Activated naive CD4-positive, alpha-beta T cell (primary cell): ENCODE measurements at places on chromosomes 7 and 10.

- peak; percentile 51 for DNase-seq
Observed at GRCh38 chr7:129218514-129219062, 6.2 kb upstream of the AHCYL2 start.

DNA sequence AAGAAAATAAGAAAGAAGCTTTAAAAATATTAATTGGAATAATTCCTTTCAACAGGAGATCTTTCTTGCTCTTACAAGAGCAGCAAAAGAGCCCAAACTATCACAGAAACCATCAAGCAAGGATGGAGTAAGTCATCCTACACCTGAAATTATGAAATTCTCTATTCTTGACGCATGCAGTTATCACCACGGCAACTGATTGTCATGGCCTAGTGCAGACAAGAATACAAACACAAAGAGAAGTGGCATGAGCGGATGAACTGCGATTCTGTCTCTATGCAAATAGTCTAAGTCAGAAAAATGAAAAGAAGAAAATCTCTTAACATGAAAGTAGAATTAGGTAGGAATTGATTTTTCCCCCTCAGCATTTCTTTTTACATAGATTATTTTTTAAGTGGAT lies 54.8 kb upstream of the SLC35B4 start:
- DNase-seq: no peak

- DNase-seq: no peak
Observed at GRCh38 chr7:65938336-65938895, 43.6 kb downstream of the GUSB start.

DNA sequence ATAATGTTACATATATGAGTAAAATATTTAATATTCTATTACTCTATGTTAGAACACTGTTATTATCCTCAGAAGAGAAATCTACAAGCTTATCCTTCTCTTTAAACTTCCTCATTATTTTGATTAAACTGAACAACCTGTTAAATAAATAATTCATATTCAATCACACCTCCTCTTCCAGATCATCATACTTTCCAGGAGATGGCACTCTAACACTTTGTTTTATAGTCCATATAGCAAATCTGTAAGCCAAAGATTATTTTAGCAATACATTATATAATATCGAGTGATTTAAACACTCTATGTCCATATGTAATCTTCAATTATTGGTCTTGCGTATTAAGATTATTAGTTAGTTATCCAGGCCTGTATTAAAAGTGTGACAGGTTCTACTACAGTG lies 694.1 kb downstream of the ANKRD7 start:
- DNase-seq: no peak

DNA sequence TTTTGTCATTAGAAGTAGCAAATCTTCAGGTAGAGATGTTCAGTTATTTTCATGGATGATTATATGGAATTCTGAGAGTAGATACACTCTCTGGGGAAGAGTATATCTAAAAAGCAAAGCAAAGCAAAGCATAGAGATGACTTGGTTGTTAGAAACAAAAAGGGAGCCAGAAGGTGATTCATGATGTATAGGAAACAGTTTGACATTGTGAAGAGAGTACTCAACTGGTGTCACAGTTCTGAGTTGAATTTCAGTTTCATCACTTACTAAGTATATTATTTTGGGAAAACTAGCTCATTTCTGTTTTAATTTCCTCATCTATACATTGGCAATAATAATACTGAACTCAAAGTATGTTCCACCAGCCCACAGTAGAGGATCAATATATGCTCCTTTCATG lies 86.8 kb downstream of the SEMA3C start:
- DNase-seq: no peak

DNA sequence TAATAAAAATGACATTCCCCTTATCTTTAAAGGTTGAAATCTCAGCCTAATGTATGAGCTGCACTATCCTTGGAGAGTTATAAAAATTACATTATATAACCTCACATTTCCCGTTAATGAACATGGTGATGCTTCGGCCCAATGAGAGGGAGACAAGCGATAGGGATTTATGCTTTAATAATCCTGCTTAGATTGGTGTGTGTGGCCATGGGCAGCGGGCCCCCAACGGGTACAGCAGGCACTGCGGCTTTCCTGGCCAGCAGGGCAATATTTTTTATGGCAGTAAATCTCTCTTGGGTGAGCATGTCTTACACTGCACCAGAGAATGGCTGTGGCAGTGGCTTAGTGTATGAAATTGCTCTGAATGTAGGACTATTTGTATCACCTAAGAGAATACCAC lies 246.3 kb downstream of the GFRA1 start:
- no peak for DNase-seq

GRCh38 chr7:107118109-107118900 lies 50.5 kb upstream of the HBP1 start:
- no peak for DNase-seq

GRCh38 chr10:77571490-77571889 lies 66.1 kb downstream of the KCNMA1 start:
- DNase-seq: no peak

DNA sequence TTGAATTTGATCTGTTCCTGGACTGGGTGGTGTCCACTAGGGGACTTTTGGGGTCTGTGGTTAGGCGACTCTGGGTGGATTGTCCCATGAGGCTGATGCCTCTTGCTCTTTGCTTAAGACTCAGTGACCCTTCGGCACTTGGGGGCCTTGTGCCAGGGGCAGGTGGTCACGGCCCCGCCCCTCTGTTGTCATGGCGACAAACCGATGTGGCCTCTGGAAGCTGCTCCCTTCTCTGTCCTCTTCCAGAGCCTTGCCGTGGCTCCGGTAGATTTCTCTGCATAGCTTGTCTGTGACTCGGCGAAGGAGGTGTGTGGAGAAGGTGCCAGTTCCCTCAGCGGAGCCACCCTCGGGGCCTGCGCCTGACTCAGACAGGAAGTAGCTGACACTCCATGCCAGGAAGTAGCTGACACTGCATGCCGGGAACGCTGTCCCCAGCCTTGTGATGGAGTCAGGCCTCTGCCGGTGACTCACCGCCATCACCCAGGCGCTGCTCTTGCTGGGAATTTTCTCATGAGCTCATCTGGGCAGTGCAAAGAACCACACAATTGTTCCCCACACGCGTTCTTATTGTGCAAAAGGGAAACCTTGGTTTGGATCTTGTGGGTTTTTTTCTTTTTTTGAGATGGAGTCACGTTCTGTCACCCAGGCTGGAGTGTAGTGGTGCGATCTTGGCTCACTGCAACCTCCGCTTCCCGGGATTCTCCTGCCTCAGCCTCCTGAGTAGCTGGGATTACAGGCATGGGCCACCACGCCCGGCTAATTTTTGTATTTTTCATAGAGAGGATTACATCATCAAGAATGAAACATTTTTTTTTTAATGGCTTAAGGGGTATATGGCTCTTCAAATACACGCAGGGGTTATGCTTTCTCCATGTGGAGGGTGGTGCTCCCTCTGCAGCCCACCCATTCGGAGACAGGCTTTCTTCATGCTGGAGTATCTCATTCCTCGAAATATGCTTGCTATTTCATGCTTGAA lies 72.6 kb downstream of the PFKFB3 start:
- DNase-seq: peak; percentile 36

DNA sequence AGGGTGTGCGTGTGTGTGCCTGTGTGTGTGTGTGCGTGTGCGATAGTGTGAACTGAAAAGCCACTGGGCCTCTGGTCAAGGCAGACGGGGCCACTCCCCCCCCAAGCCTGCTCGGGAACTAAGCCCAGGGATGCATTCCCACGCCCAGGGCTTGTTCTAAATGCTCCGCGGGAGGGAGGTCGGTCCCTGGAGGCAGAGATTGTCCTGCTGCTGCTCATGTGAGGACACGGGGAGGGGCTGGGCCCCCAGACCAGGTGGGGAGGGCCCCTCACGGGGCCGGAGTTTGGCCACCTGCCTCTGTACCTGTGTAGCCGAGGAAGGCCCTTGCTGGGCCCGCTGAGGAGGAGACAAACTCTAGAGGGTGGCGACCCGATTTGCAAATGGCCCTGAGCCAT lies 93.9 kb downstream of the PDGFA start:
- DNase-seq: no peak

DNA sequence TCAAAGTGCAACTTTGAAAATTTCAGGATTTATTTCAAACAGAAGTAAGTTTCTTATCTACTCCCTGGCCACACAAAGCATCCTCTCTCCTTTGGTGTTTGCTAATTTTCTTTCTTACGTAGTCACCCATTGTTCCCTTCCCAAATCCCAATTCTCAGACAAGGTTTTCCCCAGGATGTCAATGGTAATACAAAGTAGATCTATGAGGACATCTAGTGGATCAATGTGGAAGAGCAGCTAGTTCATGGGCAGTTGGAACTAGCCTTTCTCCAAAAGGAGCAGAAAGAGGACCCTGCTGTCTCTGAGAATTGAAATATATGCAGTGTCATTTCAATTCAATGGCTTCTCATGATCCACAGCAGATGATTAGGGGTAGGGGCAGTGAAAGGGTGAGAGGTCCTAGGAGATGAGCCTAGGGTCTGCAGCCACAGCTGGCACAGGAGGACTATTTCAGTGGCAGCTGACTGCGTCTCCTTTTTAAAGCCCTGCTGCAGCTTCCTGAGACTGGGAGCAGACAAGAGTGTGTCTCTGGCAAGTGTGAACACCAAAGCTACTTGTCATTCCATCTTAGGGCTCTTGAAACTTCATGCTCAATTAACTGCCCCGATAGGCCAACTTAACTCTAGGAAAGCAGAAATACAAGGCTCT lies 632.6 kb downstream of the KCNMA1 start:
- DNase-seq: no peak

DNA sequence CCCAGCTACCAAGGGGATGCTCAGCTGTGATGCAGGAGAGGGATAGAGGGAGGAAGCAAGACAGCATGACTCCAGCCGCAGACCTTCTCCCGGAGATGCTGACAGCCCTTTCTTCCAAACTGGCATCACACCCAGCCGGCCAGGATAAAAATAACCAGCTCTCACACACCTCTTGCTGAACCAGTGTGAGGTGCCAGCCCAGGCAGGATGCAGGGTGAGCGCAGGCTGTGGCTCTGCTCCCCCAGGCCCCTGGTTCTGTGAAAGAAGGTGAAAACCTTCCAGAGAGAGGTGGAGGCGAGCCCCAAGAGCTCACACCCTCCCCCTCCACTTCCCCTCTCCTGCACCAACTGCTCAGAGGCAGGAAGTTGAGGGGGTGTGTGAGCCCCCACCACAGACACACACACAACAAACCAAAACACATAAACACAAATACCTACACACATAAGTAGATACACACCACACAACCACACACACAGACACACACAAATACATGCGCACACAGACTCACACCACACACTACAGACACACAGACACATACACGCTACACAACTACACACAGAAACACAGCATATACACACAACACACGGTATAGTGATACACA lies 4.0 kb downstream of the GPR15LG start:
- DNase-seq: no peak

- DNase-seq: no peak
Observed at GRCh38 chr10:124451276-124451675, 1.4 kb upstream of the NKX1-2 start.

DNA sequence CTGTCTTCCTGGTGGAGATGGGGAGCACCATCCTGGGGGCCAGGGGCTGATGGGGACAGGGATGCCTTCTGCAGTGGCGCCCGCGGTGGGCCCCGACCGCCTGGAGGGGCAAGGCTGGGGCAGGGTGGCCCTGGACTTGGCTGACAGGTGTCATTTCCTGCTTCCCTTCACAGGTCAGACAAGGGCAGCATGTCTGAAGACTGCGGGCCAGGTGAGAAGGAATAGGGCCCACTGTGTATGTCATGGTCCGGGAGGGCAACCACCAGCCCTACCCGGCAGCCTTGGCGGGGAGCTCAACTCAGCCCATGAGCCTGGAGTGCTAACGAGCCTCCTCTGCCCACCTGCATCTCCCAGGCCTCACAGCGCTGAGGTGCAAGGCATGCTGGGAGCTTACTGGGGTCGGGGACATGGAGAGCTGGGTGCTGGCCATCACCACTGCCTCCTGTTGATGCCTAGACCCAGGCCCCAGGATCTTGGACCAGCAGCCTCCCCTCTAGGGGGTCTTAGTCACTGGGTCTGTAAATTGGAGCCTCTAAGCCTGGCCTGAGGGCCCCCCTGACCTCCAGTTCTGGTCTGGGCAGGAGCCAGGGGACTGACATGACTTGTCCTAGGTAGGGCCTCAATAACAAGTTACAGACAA lies 28.0 kb upstream of the SRRM3 start:
- DNase-seq: no peak

GRCh38 chr7:51121036-51121790 lies 195.4 kb downstream of the COBL start:
- no peak for DNase-seq

DNA sequence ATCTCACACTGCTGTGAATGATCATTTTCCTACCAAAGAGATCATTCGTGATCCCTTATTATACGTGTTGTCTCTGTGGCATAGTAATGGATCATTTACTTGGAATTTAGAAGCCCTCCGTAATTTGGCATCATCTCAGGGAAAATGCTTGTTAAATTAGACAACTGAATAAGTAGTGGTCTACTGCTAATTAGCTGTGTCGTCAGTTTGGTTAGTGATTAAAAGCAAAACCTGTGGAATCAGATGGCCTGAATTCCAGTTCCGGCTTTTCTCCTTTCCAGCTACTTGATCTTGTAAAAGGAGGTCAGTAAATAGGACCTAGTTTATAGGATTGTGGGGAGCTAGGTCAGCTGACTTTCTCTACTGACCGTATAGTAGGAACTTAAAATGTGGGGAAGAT lies 65.6 kb downstream of the RBM33 start:
- DNase-seq: no peak

DNA sequence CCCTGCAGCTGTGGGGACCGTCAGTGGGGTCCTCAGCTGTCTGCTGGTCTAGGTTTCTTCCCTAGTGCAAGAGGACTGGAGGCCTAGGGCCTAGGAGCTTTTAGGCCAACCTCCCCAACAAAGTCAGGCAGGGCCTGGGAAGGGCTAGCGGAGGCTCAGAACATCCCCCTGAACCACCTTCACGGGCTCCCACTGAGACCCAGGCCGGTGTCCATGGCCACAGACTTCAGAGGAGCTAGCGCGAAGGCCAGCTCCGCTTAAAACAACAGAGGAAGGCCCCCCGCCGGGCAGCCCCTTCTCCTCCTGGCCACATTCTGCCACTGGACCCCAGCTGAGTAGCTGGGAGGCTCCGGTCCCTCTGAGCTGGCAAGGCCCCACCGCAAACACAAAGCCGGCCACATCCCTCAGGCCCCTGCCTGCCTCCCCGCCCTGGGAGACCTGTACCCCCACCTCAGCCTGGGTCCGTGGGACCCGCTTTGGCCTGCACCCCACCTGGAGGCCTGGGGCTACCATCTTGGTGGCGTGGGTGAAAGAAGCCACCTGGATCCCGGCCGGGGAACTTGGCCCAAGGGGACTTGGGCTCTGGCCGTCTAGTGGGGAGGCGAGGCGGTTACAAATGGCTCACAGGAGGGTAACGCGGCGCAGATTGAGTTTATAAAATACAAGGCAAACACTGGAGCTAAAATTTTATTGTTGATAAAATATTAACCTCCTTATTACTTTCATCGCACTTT lies 5.4 kb upstream of the UNCX start:
- no peak for DNase-seq

GRCh38 chr10:28849309-28849708 lies 172.0 kb downstream of the BAMBI start:
- DNase-seq: no peak
